ENCODE measurements at places on chromosomes 1 and 21. TPM values are rescaled to one million over a fixed set of nuclear protein-coding genes. Genes with fewer than 3 reads are reported as not detected.

DNA sequence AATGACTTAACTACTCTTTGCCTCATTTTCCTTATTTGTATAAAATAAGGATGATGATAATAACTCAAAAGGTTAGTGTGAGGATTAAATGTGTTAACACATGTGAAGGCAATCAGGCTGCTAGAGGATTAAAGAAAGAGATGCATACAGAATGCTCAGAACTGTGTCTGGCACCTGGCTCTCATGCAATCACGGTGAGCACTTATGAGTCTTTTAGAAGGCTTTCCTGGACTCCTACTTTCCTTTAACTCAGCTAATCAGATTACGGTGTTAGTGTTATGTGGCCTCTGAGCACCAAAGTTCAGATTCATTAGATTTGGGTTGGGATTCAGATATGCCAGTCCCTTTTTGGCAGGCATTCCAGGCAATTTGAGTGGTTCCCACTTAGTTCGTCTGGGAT is 311.6 kb upstream of the USP24 start:
- no peak for DNase-seq

GRCh38 chr1:153535242-153536011 is at the start of gene S100A6:
TSS of gene S100A6 (minus strand) at chr1:153535991. CDS start at chr1:153535339, 652 bp downstream.
- DNase-seq: no peak

GRCh38 chr1:233478611-233479010 is 135.3 kb upstream of the KCNK1 start:
- DNase-seq: no peak

GRCh38 chr1:19438516-19439195 is 46.7 kb downstream of the CAPZB start:
- no peak for DNase-seq

GRCh38 chr1:12567288-12567819 is 50.7 kb downstream of the DHRS3 start:
- DNase-seq: no peak

The TRAF3IP3 gene
- polyA plus RNA-seq: 1.9 TPM

The HOOK1 gene
- polyA plus RNA-seq: 81.9 TPM

The LMX1A gene
- polyA plus RNA-seq: 0.07 TPM

- DNase-seq: no peak
Observed at GRCh38 chr1:108056436-108056990, 91.5 kb upstream of the VAV3 start.

DNA sequence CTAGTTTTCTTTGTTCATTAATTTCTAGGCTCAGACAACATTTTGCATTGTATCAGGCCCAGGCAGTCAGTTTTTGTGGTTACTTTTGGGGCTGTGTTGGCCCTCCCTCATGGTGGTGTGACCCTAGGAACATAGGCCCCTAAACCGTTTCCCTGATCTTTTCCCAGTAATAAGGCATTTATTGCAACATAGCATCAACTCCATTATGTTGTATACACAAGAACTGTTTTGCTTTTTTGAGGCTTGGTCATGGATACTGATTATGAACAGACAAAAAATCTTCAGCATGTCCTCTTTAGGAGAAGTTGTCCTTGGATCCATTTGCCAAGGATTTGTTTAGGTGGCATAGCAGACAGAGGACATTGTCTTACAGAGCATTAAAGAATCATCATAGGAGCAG is 10.3 kb downstream of the B3GALT2 start:
- DNase-seq: no peak

- DNase-seq: no peak
Observed at GRCh38 chr1:161171191-161171590, 5.0 kb downstream of the PPOX start.

The MROH7 gene
- polyA plus RNA-seq: 2.4 TPM

The SPOCD1 gene
- 0.39 TPM for polyA plus RNA-seq

The FCRL1 gene
- polyA plus RNA-seq: 0.48 TPM

- DNase-seq: no peak
Observed at GRCh38 chr1:47699492-47700235, 261.8 kb downstream of the FOXD2 start.

- DNase-seq: no peak
Observed at GRCh38 chr21:25809013-25809412, 74.2 kb downstream of the GABPA start.

The SERTAD4 gene
- polyA plus RNA-seq: 2.8 TPM

- DNase-seq: no peak
Observed at GRCh38 chr1:54239035-54239383, 39.0 kb downstream of the MRPL37 start.

GRCh38 chr1:75062111-75062510 is 72.1 kb upstream of the LHX8 start:
- no peak for DNase-seq

- DNase-seq: no peak
Observed at GRCh38 chr1:45329445-45329844, 2.8 kb downstream of the HPDL start.
